Neural progenitor cell (in vitro differentiated cells): ENCODE measurements at places on chromosomes 5 and 9.

- DNase-seq = no peak
Observed at GRCh38 chr9:110104261-110104809, 103.6 kb downstream of the C9orf152 start.

- no peak for DNase-seq
Observed at GRCh38 chr5:8418049-8418426, 549.1 kb downstream of the MTRR start.

DNA sequence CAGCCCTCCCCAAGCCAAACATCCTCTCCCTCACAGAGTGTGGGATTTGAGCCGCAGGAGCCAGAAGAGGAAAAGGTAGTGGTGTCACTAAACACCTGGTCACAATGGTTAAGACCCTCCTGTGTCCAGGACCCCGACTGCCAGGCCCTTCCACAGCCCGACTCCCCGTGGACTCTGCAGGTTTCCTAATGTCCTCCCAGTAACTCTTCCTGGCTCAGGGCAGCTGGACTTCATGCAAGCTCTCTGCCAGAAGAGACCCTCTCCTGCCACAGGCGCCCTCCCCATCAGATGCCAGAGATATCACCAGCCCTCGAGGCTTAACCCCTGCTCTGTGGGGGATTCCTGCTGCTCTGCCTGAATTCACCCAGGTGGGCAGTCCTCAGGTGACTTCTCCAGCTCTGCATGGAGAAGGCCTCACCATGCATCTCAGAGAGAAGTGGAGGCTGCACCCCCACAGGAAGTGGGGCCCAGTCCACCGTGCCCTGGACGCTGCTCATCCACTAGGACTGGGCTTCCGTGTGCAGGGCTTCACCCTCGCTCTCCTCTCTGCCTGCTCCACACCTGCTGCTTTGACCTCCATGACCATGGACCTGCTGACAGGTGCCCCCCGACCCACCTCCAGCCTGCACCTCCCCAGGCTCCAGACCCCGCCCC is 111.2 kb downstream of the ADAMTS2 start:
- DNase-seq = no peak

DNA sequence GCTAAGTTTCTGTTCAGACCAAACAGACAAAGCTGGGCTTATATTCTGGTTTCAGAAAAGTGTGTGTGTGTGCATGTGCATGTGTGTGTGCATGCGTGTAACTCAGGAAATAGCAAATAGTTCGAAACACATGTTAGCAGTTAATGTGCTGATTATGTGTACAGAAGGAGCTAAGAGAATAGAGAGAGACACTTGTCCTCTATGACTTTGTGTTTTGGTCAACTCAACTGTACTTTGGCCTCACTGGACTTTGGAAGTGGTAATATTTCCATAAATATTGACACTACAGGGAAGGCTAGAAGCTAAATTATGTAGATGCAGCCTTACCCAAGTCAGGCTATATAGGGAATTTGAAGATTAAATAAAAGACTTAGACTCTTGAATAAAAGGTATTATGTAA is 155.5 kb downstream of the RAB3C start:
- no peak for DNase-seq

- peak; percentile 38 for DNase-seq
Observed at GRCh38 chr9:97564291-97565175, 63.1 kb downstream of the TMOD1 start.

DNA sequence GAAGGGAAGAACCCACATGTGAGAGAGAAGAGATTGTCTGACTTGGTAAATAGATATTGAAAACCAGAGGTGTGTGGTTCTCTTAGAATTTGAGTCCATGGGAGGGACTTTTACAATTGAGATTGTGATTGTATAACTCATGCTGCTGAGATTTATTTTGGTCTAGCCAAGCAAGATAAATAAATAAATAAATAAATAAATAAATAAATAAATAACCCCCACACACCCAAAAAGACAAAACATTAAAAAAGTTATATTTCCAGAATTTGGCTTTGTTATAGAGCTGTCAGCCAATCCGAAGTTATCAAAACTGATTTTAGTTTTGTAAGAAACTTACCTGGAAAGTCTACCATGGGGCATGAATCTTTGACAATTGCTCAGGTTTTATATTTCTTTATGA is 416.6 kb downstream of the ZSWIM6 start:
- no peak for DNase-seq

- DNase-seq = no peak
Observed at GRCh38 chr9:82036086-82036485, 47.5 kb downstream of the SPATA31D1 start.

GRCh38 chr5:139138809-139139208 is 59.4 kb downstream of the SIL1 start:
- peak; percentile 39 for DNase-seq

GRCh38 chr9:26665666-26666065 is 226.9 kb downstream of the CAAP1 start:
- DNase-seq = no peak

DNA sequence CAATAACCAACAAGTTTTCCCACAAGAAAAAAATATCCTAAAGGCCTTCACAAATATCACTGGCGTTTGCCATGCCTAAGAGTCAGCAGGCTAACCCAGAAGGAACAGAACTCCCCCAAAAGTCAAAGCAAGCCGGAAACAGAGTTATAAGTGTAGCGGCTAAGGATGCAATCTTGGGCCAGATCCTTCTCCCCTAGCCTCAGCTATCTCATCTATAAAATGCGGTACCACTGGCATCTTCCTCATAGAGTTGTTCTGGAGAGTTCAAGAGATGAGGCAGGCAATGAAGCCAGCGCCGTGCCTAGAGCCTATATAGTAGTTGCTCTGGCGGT is 632 bp downstream of the DPM2 start:
- no peak for DNase-seq

- DNase-seq = no peak
Observed at GRCh38 chr5:123882965-123883345, 371.0 kb downstream of the CSNK1G3 start.

DNA sequence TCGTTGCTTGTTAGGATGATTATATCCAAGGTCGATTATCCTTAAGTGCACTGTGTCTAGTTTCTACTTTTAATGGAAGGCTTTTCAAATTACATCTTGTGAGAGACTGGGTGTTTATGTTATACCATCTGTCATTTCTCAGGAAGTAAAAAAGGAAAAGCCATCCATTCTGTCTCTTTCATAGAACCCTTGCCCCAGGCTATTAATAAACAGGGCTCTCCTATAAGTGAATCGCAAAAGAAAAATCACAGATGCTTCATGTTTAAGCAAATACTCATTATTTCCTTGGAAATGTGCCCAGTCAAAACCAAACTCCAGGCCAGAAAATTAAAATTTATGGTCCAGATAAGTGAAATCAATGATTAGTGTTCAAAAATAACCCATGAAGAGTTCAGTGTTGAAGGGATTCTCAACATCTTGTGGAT is 58.1 kb downstream of the STARD4 start:
- DNase-seq = no peak

DNA sequence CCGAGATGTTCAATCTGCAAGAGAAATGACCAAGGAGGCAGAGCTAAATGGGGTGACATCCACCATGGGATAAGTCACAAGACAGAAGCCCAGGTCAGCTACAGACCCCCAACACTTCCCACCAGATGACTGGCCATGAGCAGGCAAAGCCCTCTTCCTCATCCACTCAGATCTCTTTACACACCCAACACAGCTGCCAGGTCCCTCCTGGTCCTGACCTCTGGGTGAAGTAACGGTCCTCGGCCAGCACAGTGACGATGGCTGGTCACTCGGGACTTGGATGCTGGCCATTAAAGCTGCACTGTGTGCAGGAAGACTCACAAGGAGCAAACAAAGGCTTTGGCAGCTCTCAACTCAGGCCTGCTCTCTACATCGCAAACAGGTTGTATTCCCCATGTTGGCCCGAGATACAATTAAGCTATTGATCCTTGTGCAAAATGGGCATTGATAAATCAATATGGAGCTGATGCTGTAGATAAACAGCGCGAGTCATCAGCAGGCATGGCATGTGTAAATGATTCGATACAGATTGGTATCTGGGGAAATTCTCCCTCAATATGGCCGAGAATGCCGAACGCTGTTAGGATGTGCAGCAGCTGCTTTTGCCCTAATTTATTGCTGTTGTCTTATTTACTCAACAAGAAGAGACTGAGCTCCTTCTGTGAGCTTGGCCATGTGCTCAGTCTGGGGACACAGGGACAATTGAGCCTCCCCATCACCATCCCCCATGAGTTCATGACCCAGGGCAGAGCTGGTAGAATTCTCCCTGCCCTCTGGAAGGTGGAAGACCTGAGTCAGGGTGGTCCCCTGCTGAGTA is 98.7 kb downstream of the C5orf15 start:
- no peak for DNase-seq

DNA sequence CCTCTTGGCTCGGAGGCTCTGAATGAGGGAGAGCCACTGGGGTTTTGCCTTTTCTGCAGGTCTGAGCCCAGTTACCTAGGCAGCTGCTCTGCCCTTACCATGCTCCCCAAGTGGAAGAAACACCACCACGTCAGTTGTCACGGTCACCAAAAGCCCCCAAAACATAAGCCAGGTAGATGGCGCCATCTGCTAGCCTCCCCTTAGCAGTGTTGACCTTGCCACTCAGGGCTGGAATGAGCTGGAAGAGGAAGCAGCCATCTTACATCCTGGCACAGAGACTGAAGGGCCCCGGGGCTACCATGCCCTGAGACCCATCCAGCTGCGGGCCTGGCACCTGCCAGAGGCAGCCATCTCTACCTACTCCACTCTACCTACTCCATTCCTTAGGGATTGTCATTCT is 7.4 kb downstream of the ZER1 start:
- no peak for DNase-seq
